8988T (cell line): ENCODE measurements at places on chromosomes 2 and 18.

DNA sequence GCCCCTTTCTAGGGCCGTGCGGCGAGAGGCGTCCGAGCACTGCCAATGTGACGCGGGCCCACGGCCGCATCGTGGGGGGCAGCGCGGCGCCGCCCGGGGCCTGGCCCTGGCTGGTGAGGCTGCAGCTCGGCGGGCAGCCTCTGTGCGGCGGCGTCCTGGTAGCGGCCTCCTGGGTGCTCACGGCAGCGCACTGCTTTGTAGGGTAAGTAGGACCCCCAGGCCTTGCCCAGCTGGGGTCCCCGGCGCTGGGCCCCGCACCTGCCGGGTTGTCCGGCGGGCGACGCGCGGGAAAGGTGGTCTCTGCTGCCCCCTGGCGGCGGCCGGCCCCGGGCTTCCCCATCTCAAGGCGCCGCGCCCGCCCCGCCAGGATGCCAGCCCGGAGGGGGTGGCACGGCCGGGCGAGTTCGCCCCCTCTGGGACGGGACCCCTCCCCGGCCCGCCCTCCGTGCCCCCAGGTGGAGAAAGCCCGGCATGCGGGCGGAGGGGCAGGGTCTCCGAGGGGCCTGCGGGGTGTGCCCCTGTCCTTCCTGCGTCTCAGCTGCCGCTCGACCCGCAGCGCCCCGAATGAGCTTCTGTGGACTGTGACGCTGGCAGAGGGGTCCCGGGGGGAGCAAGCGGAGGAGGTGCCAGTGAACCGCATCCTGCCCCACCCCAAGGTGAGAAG lies 1.9 kb downstream of the PRSS56 start:
- peak; percentile 95 for DNase-seq

- DNase-seq, result no peak
Measured at GRCh38 chr18:79940814-79941472, 10.5 kb downstream of the SLC66A2 start.

- DNase-seq, result no peak
Measured at GRCh38 chr2:20633001-20633400, 17.9 kb downstream of the HS1BP3 start.

GRCh38 chr18:51789871-51790270 lies 550.1 kb upstream of the DCC start:
- no peak for DNase-seq

GRCh38 chr2:23544589-23545295 lies 159.8 kb downstream of the KLHL29 start:
- no peak for DNase-seq

DNA sequence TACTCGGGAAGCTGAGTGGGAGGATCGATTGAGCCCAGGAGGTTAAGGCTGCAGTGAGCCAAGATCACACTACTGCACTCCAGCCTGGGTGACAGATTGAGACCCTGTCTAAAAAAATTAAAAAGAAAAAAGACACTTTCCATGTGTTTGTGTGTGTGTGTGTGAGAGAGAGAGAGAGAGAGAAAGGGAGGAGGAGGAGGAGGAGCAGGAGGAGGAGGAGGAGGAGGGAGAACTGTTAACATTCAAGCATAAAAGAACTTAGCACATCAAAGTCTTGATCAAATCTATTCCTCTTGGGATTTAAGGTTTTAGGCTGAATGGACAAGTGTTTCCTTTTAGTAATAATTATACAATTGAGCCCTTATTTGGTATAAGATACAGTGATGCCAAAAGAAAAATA lies 75.5 kb downstream of the SPOPL start:
- no peak for DNase-seq

DNA sequence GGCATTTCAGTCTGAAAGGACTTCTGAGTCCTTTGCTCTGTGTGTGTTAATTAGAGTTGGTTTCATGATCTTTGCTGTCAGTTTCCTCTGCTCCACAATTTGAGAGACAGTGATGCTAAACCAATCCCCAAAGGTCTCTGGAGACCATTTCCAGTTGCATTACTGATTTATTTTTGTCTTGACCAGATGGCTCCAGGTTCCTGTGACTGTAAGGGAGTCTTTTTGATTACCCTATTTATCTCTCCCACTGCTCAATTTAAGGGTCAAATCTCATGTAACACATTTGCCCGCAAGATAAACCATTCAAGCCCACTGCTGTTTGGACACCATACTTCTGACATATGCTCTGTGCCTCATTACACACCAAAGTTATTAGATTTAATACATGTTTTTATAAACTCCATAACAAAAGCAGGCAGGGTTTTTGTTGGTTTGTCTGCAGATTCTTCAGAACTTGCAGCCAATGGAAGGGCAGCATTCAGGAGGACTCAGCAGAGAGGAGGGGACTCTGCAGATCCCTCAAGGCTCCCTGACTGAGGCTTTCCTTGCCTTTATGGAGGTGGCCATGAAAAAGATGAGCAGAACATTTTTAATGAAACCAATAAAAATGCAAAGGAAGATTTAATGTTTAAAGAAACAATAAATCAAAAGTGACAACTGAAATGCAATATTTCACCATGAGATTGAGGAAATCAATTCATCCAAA lies 889.3 kb upstream of the CELF4 start:
- DNase-seq, result no peak

DNA sequence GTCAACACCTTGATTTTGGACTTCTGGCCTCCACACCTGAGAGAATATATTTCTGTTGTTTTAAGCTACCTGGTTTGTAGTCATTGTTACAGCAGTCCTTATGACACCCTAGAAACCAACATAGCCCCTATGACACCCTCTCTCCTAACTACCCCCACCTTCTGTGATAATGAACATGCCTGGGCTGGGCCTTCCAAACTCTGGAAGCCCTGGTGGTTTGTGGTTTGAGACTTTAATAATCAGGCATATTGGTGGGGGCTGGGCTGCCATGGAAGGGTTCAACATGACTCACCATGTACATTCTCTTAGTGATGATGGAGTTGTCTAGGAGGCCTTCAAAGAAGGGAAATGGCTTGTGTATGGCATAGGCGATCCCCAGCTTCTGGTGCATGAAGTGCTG lies 3.3 kb downstream of the SP110 start:
- no peak for DNase-seq

DNA sequence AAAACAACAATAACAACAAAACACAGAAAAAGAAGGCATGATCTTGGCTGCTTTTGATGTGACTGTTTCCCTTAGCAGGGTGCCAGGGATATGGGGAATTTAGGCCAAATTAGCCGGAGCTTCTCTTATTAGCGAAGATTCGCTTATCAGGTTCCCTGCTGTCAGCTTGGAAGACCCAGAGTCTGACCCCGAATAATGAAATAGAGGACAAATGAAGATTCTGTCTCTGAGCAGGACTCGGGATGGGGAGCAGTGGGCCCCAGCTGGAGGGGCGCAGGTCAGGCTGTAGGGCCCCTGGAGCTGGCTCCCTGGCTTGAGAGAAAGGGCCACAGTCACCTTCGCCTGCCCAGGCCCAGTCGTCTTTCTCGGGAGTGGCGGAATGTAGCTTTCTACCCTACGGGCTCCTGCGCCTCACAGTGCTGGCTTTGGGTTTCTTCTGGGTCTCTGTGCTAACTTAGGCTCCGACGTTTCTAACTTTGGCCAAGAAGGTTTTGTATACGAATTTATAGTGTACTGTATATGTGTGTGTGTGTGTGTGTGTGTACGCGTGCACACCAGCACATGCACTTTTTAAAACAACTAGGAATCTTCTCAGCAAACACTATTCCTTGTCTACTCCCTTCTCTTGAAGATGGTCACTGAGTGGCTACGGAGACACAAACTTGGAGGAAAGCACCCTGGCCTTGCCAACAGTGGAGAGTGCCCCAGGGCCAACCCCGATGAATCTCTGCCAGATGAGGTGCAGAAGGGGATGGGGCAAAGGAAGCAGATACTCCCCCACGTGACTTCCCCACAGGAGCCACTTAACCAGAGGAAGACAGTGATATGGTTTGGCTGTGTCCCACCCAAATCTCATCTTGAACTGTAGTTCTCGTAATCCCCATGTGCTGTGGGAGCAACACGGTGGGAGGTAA lies 195.6 kb upstream of the COPS8 start:
- DNase-seq, result no peak

DNA sequence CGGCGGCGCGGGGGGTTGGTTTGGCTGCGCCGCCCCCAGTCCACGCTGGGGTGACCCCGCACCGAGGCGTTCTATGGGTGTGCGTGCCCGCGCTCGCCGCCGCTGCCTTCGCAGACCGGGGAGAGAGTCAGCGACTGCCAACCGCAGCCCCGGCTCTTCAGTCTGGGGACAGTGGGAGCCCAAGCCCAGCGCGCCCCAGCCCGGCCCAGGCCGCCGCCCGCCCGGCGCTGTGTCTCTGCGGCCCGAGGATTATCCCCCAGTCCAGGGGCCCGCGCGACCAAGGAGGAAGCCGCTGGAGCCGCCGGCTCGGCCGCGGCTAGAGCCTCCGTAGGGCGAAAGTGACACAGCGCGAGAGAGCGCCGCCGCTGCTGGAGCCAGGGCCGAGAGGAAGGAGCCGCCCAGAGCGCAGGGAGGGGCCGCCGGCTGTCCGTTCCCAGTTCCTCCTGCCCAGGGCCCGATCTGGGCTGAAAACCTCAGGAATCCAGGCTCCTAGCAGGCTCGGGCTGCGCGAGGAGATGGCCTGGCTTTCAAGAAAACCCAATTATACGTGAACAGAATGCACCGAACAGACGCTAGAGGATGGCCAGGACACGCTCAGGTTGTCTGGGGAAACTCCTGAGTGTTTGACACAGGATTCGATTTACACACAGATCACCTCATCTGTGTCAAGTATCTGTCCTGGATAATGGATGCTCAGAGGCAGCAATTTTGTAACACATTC lies 2.4 kb downstream of the CTIF start:
- peak; percentile 71 for DNase-seq

DNA sequence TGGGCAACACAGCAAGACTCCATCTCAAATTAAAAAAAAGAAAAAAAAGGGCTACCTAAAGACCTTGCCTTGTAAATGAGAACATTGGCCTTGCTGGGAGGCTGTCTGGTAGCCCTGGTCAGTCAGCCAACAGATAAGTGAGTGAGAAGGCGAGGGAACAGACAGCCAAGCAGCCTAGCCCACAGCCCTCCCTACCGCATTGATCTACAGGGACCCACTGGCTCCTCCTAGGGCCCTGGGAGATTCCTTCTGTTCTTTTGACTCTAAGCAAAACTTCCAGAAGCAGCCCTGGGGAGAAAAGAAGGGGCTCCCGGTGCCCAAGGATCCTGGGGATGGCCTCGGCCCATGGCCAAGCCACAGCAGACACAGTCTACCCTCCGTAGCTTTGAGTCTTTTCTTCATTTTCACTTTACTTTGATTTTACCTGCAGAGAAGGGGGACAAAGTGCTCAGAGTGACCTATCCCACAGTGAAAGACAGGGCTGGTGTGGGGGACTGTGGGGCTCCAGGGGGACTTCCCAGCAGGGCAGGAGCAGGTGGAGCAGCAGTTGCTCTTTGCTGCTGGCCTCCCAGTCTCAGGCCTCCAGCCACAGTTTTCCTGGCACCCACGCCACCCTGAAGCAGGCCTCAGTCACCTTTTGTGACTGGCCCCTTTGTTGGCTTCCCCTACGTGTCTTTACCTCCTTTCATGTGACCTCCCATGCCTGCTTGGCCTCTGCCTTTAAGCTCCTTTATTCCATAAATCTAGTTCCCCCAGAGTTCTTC lies 5.1 kb downstream of the CEP68 start:
- DNase-seq, result no peak
